ENCODE measurements at places on chromosomes 5 and 9.

- DNase-seq: no peak
These were observed 639.0 kb upstream of the TYRP1 start for GRCh38 chr9:12054235-12054634.

GRCh38 chr9:117549444-117549843 is 134.6 kb upstream of the ASTN2 start:
- no peak for DNase-seq

- no peak for DNase-seq
These were observed 443.1 kb upstream of the DAB2 start for GRCh38 chr5:39867923-39868322.

DNA sequence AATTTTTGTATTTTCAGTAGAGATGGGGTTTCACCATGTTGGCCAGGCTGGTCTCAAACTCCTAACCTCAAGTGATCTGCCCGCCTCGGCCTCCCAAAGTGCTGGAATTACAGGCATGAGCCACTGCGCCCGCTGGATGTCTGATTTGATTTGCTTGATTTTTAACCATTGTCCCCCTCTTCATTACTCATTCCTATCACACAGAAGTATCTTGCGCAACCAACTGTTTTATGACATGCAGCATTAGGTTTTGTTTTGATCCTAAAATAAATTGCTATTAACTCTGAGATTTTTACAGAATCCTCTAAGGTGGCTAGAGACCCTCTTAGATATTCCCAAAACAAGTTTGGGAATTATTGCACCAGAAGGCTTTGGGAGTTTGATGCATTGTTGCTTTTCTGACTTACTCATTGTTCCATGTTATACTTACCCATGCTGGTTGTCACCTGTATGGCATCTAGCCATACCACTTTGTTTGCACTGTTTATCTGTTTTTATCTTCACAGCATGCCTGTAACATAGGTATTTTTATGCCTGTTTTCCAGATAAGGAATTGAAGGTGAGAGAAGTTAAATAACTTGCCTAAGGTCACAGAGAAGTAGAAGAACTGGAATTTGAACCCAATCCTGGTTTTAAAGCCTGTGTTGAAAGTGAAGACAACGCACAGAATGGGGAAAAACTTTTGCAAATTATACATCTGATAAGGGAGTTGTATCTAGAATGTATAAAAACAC is 35.9 kb upstream of the PWWP2A start:
- no peak for DNase-seq

DNA sequence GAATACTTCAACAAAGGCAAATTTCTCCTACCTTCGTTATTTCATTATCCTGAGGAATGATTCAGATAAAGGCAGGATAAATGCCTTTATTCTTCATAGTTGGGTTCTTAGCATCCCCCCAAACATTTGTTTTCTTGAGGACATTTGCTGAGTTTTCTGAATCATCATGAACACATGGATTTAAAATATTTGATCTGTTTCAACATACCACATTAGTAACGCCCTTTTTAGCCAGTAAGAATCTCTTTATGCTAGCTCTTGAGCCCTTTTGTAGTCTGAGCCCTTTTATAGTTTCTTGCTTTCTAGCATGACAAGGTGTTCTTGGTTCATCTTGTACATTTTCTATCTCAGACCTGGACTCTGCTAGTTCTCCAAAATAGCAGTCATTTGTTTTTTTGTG is 27.9 kb downstream of the SKIC3 start:
- DNase-seq: no peak

- DNase-seq: no peak
These were observed 138.1 kb downstream of the C9orf50 start for GRCh38 chr9:129482521-129483414.

- no peak for DNase-seq
These were observed 32.4 kb upstream of the CAST start for GRCh38 chr5:96629774-96630173.

DNA sequence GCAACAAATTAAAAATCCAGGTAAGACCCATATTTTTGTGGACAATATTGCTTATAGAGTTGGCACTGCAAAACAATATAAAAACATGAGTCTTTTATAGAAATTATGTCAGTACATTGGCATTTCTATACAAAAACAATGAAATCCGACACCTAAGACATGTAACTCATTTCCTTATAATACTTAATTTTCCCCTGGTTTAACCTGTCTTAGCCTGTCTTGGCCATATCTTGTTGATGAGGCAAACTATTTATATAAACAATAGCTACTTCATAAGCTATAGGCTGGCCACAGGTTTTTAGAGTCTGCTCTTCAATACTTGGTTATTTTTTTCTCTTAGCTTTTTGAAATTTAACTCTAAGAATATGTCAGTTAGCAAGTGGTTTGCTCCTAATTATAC is 44.7 kb upstream of the IZUMO3 start:
- no peak for DNase-seq

- no peak for DNase-seq
These were observed 177.3 kb downstream of the FGF1 start for GRCh38 chr5:142508591-142508990.

GRCh38 chr5:159773062-159773924 is 143.0 kb upstream of the ADRA1B start:
- DNase-seq: no peak

DNA sequence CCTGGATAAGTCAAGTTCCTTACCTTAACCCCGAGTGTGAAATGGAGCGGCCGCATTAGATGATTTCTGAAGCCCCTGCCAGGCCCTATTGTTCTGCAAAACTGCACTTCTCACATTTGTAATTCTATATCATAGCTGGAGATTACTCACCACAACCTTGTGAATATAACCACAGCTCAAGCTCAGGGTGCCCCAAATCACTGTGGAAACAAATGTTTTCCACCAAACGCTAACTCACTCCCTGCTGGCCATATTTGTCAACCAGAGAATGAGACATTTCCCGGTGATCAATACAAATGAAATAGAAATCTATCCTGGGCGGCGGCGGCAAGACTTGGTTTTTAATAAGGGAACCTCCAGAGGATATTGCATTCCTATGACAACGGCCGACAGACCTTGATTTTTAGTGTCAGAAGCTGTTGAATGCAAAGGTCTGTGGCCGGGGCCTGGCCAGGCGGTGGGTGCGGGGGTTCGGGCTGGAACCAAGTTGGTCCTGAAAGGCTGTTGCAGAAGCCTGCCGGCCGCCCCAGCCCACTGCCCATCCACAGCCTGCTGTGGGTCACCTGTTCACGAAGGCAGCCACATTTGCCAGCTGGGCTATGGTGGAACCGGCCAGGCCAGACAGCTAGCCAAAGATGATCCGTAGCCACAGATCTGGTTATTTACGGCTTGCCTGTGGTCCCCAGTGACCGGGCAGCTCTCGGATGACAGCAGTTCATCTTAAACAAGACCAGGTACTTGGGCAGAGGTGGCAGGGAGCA is 93.9 kb upstream of the LMX1B start:
- no peak for DNase-seq

- DNase-seq: no peak
These were observed 185.7 kb downstream of the PBX3 start for GRCh38 chr9:125932746-125933455.

DNA sequence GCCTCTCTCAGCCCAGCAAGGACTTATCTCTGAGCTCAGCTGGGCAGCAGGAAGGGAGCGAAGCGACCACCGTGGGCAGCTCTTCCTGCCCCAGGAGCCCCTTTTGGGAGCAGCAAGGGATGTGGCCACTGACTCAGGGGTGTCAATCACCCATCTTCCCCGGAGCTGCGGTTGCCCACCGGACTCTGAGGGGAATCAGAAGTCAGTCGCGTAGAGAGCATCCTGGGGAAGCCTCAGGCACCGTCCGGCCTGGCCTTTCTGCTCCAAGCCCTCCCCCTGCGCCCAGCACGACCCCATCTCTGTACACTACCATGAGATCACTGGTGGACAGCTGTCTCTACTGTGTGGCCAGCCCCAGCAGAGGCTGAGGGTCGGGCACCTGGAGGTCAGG is 24.6 kb downstream of the GFI1B start:
- no peak for DNase-seq

- DNase-seq: no peak
These were observed 7.9 kb upstream of the RIMOC1 start for GRCh38 chr5:41896230-41896629.

- DNase-seq: peak; percentile 70
These were observed 108.7 kb downstream of the MAST4 start for GRCh38 chr5:66704790-66705425.

DNA sequence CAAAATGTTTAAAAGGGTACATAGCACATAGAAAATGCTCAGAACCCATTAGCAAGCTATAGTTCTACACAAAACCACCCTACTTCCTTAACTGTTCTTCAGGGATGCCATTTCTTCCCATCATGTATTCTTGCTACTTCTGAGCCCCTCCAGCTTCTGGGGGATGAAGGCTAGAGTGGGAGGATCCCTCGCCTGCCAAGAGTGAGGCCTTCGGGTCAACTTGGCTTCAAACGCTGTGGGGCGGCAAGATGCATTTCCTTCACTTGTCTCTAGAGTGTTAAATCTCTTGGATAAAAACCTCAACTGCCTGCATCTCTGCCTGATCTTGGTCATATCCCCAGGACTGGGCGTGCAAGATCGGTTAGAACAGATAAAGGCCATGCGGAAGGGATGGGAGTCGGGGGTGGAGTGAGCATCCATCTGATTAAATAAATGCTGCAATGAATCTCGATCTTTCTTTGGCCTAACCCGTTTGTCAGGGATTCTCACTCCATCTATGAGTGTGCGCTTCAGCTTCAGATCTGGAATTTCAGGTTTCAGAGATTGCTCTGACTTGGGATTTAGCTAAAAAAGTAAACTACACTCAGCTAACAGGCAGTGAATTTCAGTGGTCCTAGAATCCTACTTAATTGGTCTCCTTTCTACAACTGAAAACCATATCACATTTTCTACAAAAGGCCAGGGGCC is 118.0 kb upstream of the PANK3 start:
- DNase-seq: no peak

DNA sequence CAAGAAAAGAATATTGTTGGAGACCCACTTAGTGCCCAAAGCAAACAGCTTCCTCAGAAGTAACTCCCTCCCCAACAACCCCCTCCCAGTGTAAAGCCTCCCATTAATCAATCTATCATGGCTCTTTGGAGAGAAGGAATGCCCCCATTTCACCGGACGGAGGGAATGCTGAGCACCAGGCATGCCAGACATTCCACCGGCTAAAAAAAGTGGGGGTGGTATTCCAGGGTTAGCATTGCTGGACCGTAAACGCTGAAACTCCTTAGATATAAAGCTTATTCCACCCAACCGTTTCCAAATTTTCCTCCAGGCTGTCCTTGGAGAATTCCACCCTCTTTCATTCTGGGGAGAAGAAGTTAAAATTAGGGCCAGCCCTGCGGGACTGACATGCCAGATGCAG is 363 bp upstream of the MAMDC2 start:
- no peak for DNase-seq

DNA sequence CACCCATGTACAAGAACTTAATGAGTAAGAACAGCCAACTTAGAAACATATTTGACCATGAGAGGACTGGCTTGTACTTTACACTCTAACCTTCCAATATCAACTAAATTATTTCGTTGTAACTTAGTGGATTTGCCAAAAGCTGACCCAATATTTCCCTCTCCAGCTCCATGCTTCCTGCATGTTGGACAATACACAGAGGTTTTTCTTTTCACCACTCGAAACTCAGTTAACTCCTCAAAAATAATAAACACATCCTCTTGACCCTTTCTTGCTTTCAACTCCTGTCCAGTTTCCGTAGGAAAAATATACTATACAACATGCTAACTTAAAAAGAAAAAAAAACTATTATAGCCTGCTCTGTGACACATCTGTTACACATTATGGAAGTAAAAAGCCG is 188.9 kb downstream of the MPDZ start:
- no peak for DNase-seq

DNA sequence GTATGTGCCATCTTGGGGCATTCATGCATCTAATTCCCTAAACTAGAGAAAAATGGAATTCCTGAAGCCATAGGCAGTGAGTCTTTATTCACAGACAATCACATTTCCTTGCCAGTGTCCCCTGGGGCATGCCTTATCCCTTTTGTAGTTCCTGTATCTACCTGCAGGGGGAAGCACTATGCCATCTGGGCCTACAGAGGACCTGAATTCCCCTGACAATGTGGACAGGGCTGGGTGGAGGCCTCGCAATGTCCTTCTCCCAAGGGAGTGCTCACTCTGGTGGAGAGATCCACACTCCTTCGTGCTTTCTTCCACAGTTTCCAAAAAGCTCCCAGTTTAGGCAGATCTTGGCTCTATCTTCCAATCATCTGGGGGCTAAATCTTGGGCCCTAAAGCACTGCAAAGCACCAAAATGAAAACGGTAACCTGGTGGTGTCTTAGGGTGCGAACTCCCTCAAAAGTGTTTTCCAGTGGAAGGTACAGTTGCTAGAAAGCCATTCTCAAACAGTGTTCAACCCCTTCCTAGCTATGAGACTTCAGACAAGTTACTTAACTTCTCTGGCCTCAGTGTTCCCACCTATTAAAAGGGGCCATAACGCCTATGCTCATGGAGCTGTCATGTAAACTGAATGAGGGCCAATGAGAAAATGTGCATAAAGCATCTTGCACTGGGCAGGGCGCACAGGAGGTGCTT is 17.5 kb downstream of the WHRN start:
- no peak for DNase-seq

DNA sequence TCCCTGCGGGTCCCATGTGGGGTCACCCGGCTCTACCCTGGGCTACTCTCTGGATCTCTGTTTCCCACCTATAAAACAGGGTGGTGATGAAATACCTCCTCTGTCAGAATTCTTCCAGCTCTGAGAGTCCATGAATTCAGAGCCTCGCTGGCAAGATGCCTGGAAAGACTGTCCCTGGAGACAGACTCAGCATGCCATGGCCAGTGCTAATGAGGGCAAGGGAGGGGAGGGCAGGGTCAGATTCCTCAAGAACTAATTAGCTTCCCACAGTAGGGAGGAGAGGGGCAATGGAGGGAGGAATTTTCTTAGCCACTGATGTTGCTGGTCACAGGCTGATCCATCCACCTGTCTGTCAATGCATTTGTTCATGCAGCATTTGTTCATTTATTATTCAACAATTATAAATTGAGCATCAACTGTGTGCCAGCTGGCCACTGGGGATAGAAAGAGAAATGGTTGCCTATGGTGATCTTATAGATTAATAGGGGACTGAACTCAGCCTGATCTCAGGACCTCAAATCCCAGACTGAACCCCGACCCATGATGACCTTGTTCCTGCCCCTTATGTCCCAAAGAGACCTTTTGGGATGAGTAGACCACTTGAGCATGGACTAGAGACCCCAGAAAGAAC is 4.7 kb downstream of the SYNPO start:
- DNase-seq: no peak

GRCh38 chr5:107889387-107889786 is 218.7 kb upstream of the EFNA5 start:
- DNase-seq: no peak

GRCh38 chr5:84830265-84830664 is 445.6 kb upstream of the EDIL3 start:
- DNase-seq: no peak

DNA sequence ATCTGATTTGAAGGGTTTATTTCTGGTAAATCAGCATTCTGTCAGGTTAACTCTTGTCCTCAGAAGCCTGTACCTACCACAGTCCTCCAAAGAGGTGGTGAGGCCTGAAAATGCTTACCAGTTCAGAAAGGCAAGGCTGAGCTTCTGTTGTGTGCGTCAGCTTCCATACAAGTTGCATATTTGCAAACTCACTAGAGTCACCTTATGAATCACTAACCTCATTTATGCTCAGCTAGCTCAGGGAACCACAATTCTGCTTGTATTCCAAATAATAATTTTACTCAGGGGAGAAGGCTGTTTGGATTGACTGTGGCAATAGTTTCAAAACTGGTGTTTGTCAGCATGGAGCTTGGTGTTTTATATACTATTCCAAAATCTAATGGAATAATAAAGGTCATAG is 355.1 kb upstream of the RFX3 start:
- no peak for DNase-seq

GRCh38 chr9:1366276-1366675 is 316.1 kb downstream of the DMRT2 start:
- DNase-seq: no peak

Data from SK-N-MC (cell line).